Stimulated activated CD8-positive, alpha-beta memory T cell treated with anti-CD3 and anti-CD28 coated beads, Interleukin-4, amount 100 ng/mL, for 1 hour (primary cell): ENCODE measurements at places on chromosomes 5 and 9.

DNA sequence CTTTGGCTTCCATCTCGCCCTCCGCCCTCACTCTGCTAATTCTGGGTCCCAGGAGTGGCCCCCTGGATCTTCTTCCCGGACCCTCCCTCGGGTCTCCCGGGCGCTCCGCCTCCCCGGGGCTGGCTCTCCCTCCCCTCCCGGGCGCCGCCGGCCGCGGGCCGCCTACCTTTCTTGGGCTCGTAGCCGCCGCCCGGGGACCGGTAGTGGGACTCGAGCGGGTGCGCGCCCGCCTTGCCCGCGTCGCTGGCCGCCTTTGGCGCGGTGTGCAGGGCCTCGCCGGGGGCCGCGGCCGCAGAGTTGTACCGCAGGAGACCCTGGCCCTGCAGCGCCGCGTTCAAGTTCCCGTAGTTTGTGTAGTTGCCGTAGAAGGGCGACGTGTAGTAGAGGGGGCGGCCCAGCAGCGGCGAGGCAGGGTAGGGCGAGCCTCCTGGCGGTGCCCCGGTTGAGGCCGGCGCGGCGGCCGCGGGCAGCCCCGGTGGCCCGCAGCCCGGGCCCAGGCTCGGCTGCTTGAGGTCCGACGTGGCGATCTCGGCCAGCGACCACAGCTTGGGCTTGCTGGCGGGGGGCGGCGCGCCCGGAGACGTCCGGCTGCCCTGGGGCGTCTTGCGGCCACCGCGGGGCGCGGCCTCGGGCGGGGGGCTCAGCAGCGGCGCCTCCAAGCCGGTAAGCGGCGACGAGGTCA is 3.2 kb downstream of the IRX2 start:
- DNase-seq = no peak

DNA sequence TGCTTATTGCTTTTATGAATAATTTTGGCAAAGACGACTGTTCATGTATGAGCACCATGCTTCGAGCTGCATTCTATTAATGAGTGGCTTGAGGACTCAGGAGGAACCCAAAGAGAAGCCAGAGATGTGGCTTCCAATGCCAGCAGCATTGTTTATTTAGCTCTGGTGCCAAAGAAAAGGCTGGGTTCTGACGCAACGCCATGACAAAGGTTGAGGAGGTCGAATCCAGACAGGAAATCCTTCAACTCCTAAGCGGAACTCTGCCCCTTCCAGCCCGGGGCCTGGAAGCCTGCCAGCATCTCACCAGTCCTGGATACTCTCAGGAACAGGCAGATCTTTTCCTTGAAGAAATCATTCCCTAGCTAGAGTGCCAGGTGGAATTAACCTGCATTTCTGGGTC is 104.4 kb downstream of the ARHGAP26 start:
- DNase-seq = no peak

- DNase-seq = no peak
Measured at GRCh38 chr9:127567035-127567729, 44.9 kb upstream of the STXBP1 start.

DNA sequence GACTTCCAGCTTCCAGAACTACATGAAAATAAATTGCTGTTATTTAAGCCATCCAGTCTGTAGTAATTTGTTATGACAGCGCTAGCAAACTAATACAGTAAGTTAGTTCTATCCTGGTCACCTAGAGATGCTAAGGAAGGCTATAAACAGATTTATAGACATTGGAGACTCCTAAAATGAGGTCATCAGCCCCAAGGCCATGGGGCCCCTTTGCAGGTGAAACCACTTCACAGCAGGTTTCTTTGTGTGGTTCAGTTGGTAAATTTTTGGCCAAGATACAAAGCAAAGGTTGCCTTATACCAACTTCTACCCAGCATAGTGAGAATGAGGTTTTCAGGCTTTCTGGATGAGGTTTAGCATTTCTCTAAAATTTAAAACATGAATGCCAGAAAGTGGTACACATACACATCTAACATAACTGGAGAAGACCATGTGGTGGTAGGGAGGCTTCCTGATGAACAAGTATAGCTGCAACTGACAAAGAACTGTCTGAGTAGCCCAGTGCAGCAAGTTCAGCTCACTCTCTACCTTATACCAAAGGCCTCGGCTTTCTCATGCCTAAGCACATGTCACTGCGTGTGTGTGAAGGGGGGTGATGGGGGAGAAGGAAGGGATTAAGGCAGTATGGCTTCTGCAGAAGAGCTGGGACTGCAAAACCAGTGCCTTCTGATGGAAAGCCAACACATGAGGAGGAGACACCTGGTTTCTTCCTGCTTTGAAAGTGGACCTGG is 264.6 kb upstream of the TAS2R1 start:
- DNase-seq = no peak

- no peak for DNase-seq
Measured at GRCh38 chr5:169970339-169970738, 10.0 kb downstream of the INSYN2B start.

GRCh38 chr5:4857761-4858160 is 282.4 kb upstream of the ADAMTS16 start:
- DNase-seq = no peak

DNA sequence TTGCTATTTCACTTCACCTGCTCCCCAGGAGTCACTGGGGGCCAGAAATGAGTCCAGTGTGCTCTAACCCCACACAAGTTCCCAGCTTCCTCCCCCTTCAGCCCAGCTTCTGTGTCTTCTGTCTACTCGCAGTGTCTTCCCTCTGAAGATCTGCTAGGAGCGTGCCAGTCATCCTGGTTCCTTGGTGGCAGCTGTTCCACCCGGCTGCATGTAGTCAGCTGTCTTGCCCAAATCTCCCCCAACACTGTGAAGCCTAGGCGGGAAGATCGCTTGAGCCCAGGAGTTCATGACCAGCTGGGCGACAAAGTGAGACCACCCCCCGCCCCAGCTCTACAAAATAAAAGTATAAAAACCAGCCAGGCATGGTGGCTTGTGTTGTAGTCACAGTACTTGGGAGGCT is 154.0 kb downstream of the GDNF start:
- DNase-seq = no peak

GRCh38 chr5:173281910-173282309 is 46.3 kb downstream of the STC2 start:
- no peak for DNase-seq

- DNase-seq = no peak
Measured at GRCh38 chr9:137383081-137383783, 39.7 kb downstream of the EXD3 start.

- no peak for DNase-seq
Measured at GRCh38 chr9:131033269-131034224, 24.6 kb downstream of the LAMC3 start.

DNA sequence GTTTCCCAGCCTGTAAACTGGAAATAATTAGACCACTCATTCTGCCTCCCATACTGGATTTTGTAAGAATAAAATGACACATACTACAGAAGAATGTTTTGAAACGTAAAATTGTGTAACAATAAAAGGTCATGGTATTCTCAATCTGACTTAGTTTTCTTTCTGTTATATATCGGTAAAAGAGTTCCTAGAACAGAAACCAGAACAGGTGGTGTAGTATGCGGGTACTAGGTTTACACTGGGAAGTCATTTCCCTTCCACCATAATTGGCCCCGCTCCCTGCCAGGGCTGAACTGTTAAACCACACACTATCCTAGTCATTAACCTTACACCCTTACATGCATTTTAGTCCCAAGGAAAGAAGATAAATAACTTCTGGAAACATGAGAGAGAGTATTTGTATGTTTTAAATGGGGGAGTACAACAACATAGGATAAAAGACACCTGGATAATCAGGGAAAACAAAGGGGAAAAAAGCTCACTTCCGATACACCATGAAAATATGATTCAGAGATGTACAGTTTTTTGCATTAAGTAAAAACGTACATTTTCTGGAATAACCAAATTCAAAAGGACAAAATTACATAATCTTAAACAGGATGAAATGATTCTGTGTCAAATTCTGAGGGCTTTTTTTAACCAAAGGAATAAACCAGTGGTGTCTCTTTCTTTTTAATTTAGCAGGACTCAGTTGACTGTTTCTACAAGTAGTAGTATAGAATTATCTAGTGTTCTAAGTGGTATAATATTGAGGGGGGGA is 199.7 kb downstream of the GLIS3 start:
- DNase-seq = no peak

GRCh38 chr9:96187151-96187555 is 114.8 kb downstream of the HSD17B3 start:
- no peak for DNase-seq

- no peak for DNase-seq
Measured at GRCh38 chr5:36599986-36600779, 6.2 kb upstream of the SLC1A3 start.

- no peak for DNase-seq
Measured at GRCh38 chr5:126624534-126624933, 23.8 kb downstream of the PHAX start.

DNA sequence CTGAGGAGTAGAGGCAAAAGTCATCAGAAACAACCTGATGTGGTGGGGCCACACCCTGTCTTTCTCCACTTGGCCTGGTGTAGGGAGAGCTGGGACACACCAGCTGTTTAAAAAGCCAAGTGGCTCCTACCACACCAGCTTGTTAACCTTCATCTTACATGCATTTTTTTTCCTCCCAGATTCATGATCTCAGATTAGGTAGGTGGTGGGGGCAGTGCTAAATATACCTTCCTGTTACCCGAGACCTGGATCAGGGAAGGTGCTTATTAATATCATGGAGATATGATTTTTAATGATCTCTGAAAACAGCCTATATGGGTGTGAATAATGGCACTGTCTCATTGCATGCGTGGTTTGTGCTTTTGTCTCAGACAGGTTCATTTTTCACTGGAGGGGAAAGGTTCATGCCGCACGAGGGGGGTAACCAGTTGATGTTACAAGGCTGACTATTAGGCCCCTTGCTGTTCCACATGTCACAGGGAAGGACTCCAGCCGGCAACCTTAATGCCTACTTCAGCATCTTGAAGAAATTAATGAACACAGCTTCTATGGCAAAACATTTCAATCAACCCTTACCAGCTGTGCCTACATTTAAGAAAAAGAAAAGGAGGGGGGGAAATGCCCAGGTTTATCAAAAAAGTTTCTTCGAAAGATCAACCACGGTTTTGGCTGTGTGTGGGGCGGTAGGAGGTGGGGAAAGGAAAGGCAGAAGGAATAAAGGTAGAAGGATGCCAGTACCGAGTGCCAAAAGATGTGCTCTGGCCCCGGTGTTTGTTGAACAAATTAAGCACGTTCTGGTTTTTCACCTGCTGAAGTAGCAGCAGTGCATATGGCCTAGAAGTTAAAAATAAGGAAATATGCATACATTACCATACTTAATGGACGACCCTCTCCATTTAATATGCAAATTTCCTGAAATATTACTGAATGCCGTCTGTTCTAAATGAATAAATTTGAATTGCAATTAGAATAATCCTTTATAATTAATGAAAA is 185.4 kb downstream of the EBF1 start:
- no peak for DNase-seq

GRCh38 chr5:34611464-34612415 is 44.4 kb upstream of the RAI14 start:
- no peak for DNase-seq

- DNase-seq = no peak
Measured at GRCh38 chr5:74626386-74627222, 13.9 kb downstream of the ENC1 start.

GRCh38 chr5:174596429-174596828 is 128.0 kb upstream of the MSX2 start:
- no peak for DNase-seq

- no peak for DNase-seq
Measured at GRCh38 chr5:55030676-55031369, 6.8 kb downstream of the GZMK start.

GRCh38 chr5:50724-51499 is 41.1 kb upstream of the PLEKHG4B start:
- DNase-seq = no peak

GRCh38 chr5:170302653-170303501 is 5.3 kb upstream of the LCP2 start:
- DNase-seq = no peak

DNA sequence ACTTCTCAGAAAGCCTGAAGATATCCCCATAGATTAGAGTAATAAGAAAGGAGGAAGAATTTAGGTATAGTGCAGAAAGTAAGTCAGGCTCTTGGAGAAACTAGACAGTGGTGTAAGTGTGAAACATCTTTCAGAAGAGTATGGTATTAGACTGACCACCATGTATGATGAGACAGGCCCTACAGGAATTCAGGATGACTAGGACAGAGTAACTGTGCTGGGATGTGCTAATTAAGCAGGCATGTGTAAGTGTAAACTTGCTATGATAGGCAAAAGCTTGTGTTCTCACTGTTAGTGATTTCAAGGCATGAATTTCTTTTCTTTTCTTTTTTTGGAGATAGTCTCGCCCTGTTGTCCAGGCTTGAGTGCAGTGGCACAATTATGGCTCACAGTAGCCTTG is 70.8 kb downstream of the RAB24 start:
- DNase-seq = no peak

DNA sequence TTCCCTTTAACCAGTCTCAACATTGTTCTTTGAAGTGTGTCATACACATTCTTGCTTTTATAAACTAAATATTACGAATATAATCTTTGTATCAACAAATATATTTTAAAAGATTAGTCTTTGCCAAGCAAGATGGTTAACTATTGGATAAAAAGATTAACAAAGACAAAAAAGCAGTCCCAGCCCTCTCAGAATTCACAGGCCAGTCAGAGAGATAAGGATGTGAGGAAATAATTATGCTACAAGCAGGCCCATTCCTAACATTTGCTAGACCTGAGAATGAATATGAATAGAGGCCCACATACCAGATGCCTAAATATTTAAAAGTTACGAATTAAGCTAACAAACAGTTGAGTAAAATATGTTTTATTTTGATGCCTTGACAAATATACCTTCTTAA is 457.7 kb downstream of the CETN3 start:
- DNase-seq = no peak

GRCh38 chr5:150556859-150557508 is 49.1 kb downstream of the NDST1 start:
- DNase-seq = no peak

GRCh38 chr9:5813824-5814223 is 19.1 kb downstream of the ERMP1 start:
- DNase-seq = no peak

- no peak for DNase-seq
Measured at GRCh38 chr5:95164861-95165260, 120.0 kb downstream of the MCTP1 start.

- DNase-seq = no peak
Measured at GRCh38 chr9:136700959-136701667, 11.3 kb upstream of the DIPK1B start.

DNA sequence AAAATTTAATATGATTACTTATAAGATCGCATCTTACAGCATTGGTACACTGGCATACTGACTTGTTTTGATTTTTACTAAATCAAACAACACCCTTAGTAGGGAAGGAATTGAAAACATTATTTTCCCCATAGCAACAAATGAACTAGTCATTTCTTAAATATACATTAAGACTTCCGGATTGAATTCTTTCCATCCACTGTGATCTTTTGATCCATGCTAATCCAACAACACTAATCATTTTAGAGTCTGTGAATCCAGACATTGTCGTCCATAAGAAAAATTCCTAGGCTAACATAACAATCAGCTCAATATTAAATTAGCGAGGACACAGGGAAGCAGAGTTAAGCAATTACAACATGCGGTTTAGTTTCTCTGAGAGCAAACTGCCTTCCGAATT is 21.6 kb upstream of the ERAP1 start:
- DNase-seq = no peak
